ENCODE measurements at places on chromosomes 7 and 10.

DNA sequence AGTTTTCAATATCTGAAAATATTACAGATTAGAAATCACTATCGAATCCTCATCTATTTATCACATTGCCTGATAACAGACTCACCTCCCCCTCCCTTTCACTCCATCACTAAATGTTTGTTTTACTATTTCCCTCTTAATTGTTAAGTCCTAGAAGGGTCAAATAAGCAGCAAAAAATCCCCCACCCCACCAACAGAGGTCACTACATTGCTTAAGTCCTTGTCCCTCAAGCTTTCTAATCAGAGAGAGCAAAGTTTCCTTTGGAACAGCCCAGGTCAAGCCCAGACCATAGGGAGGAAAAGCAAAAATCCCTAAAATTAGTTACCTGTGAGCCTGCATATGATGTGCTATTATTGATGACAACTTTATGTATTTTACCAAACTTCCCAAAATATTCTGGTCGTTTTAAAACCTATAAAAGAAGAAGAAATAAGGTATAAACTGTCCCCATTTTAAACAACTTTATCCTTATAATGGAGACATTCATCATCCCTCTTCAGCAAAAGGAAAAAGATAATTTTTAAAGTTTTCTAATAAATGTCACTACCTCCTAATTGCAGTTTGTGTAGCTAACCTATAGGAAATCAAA is 95.0 kb downstream of the CNOT4 start:
- DNase-seq, result peak; percentile 86

DNA sequence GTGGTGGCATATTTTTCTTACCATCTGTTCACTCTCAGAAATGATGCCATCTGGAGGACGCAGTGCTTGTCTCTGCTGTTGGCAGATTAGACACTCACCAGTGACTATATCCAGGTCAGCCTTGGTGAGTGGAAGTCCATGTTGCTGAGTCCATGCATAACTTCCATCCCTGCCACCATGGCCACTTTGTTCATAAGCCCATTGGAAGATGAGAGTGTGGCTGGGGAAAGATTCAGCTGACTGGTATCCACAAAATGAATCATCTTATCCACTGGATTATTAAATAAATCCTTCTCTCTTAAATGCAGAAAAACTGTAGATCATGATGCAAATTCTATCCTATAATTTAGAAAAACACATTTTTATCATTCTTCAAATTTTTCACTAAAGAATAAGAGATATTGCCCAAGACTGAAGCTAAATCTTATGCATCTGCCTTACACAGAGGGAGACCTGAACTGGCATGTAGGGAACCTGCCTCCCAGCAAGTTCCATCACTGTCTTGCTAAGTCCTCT is 726.9 kb downstream of the TNS3 start:
- DNase-seq, result no peak

- DNase-seq, result no peak
Observed at GRCh38 chr7:837001-837400, 4.7 kb downstream of the SUN1 start.

GRCh38 chr10:115945701-115946445 is 327.1 kb downstream of the GFRA1 start:
- DNase-seq, result no peak

DNA sequence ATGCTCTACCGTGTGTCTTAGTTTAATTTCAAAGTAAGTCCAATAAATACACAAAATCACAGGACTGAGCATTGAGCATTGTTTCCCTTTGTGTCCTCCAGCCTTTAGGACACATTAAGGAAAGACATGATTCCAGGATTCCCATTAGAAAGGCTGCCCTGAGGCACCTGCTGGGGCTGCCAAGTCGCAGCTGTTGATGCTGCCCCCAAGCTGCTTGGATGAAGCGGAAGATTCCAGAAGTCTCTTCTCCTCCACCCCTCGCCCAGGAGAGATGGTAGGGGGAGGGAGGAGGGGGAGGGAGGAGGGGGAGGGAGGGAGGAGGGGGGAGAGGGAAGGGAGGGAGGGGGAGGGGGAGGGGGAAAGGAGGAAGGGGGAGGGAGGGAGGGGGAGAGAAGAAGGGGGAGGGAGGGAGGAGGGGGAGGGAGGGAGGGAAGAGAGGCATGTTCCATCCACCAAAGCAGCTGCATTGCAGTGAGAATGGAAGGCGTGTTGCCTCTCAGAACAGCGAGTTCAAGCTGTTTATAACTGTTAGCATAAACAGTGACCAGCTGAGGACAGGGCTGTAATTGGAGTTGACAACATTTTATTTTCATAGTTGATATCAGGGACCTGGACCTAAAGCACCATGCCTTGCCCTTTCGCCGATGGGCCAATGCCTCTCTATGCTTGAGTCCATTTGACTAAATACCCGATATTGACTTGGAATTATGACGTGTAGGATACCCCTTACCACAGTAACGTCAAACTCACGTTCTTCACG is 67.3 kb downstream of the DIP2C start:
- no peak for DNase-seq

GRCh38 chr7:34758111-34758601 is 100.1 kb downstream of the NPSR1 start:
- no peak for DNase-seq

DNA sequence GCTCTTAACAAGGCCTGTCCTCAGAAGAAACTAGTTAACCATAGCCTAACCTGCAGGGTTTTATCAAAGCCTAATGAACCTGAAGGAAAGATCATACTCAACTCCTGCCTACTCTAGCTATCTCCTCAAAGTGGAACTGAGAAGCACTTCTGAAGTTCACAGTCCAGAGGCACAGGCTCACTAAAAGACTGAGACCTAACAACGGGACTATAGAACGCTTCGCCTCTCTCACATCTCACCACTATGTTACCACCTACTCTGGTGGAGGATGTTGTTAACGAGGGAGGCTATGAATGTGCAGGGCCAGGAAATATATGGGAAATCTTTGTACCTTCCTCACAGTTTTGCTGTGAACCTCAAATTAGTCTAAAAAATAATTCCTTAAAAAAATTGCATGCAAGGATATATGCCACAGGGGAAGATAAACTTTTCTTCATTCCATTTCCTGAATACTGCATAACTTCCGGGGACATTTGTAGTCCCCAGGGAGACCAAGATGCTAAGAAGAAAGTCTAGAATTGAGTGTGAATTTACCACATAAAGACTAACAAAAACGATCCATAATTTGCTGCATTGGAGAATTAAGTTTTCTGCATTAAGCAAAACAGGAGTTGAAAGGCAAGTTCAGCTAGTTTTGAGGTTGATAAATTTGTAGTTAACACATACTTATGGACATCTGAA is 21.6 kb downstream of the LIPJ start:
- DNase-seq, result no peak

GRCh38 chr10:21649454-21649872 is 115.4 kb downstream of the MLLT10 start:
- no peak for DNase-seq

- DNase-seq, result no peak
Observed at GRCh38 chr7:70389531-70390151, 742.3 kb upstream of the GALNT17 start.

- DNase-seq, result no peak
Observed at GRCh38 chr7:14754631-14755030, 147.9 kb downstream of the DGKB start.

GRCh38 chr10:128217136-128217535 is 90.9 kb upstream of the MKI67 start:
- DNase-seq, result no peak

DNA sequence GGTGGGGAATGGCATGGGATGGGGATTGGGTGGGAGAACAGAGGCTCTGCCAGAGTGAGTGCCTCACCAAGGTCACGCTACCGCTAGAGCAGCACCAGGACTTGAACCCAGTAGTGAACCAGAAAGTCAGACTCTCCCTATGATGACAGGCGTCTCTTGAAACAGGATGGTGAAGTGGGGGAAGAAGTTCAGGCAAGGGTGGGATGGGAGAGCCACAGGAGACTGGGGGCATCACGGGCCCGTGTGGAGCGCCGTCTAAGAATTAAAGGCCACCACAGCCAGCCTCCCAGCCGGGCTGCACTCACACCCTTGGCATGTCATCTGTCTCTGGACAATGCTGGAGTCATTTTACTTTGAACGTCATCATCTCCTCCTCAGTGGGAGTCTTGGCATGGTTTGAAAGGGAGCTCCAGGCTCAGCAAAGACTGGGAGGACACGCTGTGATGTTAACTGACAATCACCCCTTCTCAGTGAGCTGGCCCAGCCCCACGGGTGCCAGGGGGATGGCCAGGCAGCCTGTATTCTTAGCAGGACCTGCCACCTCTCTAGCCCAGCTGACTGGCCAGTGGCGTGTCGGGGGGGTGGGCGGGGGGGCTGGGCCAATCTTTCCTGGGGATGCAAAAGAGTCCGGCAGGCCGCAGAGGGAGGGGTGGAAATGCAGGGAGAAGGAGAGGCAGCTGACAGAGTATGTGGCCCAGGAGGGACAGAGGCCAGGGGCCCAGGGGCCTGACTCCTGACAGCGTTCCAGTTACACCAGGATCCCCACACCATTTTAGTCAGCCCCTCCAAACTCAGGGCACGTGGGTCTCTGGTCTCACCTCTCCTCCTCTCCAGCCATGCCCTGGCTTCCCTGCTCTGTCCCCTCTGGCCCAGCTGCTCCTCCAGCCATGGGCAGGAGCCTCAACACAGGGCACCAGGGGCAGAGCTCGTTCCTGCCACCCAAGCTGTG is 96.2 kb downstream of the VOPP1 start:
- DNase-seq, result no peak

GRCh38 chr10:92405419-92405924 is 114.5 kb downstream of the MARCHF5 start:
- DNase-seq, result no peak

- DNase-seq, result no peak
Observed at GRCh38 chr10:88923520-88923919, 29.1 kb downstream of the ACTA2 start.

GRCh38 chr7:156000601-156001396 is 188.5 kb upstream of the SHH start:
- DNase-seq, result peak; percentile 34

DNA sequence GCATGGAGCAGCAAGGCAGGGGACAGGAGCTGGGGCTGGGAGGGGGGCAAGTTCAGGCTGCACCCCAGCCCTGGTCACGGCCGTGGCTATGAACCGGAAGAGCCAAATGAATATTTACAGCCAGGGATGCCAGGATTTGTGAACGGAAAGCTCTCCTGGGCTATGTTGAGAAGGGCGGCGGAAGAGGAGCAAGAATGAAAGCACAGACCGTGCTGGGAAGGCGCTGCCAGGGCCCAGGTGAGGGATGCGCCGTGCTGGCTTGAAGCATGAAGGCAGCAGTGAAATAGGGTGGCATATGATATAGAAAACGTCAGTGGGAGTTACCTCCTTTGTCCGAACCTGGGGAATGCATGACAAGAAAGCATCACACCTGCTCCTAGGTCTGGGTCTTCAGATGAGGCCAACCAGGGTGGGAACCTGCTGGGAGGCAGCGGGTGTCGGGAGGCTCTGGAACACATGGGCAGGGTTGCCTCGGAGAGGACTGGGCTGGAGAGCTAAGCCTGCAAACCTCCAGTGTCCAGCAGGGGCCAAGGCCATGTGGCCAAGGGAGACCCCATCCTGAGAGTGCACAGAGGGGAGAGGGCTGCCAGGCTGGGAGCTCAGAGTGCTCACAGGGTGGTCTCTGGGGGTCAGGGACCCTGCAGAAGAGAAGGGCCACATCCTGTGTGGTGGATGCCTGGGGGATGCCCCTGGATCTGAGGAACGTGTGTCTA is 120.6 kb upstream of the TCERG1L start:
- DNase-seq, result no peak

DNA sequence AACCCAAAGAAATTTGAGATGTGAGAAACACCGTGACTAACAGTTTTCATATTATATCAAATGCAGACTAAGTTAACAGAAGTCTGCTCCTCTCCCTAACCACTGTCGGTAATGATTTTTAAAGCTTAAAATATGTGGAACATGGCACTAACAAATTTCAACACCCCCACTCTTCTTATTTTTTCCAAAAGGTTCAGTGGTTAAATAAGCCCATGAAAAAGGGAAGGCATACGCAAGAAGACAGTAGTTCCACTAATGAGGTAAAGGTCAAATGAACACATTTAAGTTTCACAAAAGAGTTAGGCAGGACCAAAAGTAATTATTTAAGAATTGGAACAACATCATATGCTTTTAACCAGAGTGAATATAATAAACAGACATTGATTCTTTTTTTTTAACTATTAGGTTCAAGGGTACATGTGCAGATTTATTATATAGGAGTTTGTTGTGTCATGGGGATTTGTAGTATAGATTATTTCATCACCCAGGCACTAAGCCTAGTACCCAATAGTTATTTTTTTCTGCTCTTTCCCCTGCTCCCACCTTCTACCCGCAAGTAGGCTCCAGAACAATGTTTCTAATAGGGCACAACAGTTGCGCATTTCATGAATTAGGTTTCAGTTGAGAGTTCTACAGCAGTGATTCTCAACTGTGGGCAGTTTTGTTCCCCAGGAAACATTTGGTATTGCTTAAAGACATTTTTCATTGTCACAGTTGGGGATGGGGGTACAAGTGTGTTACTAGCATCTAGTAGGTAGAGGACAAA is 79.9 kb downstream of the HBP1 start:
- no peak for DNase-seq

DNA sequence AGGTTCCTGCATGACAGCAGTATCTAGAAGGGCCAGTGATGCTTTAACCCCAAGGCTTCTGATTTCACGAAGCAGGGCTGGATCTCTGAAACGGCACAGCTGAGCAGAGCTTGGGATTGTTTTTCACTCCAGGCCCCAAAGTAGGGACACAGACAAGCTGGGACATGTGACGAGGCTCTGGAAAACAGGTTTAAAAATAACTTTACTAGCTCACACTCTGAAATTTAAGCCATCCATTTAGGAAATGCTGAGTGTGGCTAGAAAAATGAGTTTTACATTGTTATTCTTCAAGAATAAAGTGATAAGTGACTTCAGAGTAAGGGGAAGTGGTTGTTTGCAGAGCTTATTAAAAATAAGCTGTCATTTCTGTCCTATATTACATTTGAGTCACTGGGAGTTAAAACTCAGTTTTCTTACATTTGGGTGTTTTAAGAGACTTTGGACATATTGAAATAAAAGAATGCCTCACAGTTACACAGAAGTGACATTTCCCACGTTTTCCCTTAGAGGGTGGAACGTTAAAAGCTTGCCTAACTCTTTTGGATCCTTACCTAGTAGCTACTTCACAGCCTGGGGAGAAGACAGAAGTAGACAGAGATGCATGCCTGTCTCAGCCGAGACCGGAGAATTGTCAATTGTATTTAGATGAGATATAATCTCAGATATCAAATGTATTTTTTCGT is 107.8 kb downstream of the GALNT17 start:
- no peak for DNase-seq

DNA sequence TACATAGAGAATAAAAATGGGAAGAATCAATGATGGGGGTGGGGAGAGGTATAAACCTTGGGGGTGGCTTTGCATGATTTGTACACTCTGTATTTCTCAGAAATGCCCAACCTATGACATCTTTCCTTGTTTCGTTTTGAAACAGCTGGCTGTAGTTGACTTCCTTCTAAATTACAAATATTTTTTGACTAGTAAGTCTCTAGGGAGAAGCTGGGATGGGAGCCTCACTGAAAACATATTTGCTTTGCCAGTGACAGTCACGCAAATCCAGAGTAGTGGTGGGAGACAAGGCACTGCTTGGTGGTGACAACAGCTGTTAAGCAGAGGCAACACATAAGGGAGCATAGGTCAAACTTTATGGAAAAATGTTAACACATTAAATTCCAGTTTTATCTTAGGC is 440.5 kb downstream of the SEMA3D start:
- no peak for DNase-seq

- DNase-seq, result no peak
Observed at GRCh38 chr7:2978408-2978807, 65.3 kb downstream of the CARD11 start.
